ENCODE measurements at places on chromosomes 12 and 14.

DNA sequence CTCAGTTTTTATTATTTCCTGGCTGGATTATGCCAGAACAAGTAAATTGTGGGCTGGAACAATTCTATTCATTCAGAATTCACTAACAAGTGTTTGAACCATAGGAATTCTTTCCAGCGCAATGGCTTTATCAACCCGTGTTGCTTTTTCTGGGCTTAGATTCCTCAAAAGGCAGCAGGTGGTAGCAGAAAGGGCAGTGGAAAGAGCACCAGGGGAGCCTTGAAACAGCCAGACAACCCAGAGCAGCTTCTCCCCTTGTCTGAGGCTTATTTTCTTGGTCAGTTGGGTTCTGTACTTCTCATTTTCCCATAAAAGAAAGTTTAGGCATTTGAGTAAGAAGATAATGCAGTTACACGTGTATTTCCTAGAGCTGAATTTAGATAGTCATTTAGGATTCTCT, 130.7 kb downstream of the OTOGL start:
- no peak for DNase-seq

DNA sequence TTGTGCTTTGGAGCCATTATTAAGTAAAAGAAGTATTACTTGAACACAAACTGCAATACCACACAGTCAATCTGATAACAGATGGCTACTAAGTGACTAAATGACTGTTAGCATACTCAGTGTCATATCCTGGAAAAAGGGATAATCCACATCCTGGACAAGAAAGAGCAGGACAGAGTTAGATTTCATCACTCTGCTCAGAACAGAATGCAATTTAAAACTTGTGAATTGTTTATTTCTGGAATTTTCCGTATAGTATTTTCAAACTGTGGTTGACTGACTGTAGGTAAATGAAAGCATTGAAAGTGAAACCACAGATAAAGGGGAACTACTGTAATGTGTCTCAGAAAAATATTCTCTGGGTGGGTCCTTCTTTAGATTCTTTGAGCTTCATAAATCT, 458.8 kb downstream of the TMEM117 start:
- DNase-seq, result no peak

GRCh38 chr12:122005252-122005776, 16.4 kb upstream of the BCL7A start:
- no peak for DNase-seq

GRCh38 chr12:77062846-77063461, 2.4 kb downstream of the E2F7 start:
- peak; percentile 35 for DNase-seq

- DNase-seq, result no peak
Observed at GRCh38 chr12:4905316-4905715, 4.4 kb upstream of the KCNA1 start.

- DNase-seq, result no peak
Observed at GRCh38 chr14:89697281-89698060, 257.1 kb downstream of the EFCAB11 start.

GRCh38 chr12:30796891-30797371, 42.2 kb upstream of the CAPRIN2 start:
- no peak for DNase-seq

DNA sequence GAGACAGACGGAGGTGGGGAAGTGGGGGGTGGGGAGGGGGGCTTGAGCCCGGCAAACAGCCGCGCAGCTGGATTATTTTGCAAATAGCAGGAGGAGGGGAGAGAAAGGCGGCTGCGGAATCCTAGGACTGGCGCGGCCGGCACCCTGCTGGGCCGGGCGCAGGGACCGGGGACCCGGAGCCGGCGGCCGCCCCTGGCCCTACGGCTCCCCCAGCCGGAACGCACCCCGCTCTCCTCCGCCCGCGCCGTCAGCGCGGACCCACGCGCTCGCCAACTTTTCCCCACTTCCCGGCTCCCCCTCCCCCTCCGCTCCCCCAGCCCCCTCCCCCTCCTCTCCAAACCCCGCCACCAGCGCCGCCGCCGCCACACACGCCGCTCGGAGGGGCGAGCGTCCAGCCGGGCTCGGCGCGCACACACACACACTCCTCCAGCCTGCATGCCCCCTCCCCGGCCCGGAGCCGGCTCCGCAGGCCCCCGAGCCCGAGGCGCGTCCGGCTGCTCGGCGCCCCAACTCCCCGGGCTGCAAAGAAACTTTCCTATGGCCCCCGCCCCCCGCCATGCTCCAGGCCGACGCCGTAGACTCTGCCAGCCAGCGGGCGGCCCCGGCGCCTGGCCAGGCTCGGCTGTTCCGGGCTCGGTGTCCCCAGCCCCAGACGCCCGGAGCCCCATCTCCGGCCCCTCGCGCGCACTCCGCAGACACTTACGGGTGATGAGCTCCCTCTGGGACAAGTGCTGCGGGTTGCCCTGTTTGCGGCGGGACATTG, 1.4 kb downstream of the BCL11B start:
- no peak for DNase-seq

- DNase-seq, result no peak
Observed at GRCh38 chr12:96401076-96401871, 1.0 kb upstream of the CDK17 start.

- DNase-seq, result no peak
Observed at GRCh38 chr12:122681814-122682213, 21.3 kb downstream of the HCAR2 start.

DNA sequence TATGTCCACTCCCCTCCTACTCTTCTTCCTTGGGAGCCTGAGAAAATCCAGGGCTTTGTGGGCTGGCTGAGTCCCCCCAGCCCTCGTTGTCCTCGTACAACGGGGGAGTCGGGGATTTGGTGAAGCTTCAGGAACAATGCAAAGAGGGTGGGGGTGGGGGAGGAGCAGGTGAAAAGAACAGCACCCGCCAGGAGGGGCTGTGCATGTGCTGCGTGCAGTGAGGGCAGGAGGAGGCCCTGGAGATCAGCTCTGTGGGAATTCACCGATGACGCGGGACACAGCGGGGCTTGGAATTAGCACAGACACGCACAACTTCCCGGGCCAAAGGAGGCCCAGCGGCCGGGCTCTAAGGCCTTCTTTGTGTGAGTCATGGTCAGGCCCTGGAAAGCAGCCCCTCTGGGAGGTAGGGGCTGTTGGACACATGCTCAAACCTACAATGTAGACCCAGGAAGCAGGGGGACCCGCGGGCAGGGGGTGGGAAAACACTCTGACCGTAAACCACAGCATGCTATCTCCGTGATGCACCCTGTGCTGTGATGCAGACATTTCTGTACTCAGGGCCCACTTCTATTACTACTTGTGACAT, 32.8 kb downstream of the RBM19 start:
- DNase-seq, result no peak

DNA sequence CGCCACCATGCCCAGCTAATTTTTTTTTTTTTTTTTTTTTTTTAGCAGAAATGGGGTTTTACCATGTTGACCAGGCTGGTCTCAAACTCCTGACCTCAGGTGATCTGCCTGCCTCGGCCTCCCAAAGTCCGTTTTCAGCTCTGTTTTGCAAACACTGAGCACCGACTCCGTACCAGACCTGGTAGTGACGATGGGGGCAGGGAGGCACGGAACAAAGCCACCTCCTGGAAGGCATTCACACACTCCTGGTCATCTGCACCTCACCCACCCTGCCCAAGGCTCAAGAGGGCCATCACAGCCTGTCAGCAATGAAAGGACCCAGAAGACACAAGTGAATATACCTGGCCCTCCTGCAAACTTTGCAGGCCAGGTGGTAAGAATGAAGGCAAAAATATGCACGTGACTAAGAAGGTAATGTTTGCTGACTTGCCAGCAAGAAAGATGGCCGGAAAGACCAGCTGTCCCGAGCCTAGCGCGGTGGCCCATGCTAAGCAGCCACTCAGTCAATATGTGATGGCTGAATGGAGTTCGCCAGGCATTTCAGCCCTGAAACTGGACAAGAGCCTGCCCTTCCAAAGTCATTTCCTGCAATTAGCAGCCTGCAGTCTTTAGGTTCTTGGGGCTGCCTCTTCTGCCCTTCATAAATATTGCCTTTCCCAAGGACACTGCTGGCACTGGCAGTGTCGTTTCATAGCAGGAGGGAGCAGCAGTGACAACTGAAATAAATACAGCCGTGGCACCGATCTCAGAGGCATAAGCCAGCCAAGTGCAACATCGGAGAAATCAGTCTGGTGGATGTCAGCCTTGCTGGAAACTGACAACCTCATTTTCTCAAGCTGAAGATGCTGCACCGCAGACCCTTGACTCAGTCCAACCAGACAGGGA, 17.6 kb downstream of the MMAB start:
- no peak for DNase-seq

DNA sequence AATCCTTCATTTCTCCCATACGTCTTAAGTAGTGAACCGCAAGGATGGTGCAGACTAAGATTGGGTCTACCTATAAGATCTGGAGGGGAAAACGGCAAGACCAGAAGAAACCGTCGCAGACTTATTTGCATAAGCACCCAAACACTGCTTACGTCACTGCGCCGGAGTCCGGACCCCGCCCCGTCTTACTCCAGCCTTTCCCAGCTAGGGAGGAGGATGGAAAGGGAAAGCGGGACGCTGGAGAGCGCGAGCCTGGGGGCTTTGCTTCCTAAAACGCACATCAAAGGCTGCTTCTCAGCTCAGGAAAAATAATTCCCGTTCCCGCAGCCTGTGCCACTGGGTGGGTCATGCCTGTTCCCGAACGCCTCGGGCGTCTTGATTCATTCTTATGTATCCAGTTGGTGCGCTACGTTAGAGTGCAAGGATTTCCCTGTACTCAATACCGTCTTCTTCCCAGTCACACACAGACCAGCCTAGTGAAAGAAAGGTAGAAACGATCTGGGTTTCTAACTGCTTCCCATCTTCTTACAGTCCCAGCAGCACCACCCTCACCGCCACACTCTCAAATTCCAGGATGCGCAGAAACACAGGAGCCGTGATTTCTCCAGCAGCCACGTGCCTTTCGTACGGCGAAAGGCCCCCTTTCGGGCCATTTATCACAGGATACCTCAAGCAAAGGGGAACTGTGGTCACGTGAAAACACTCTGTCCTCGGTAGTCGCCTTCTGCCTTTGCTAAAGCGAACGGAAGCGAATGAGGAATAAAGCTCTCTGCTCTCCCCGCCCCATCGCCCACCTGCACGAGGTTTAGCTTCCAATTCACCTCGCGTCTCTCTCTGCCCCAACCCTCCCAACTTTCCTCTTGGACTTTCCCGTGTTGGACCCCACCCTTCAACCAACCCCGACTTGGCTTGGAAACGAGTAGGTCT, 1.1 kb downstream of the SLC6A15 start:
- no peak for DNase-seq

GRCh38 chr12:122517877-122518276, 8.9 kb downstream of the RSRC2 start:
- DNase-seq, result no peak

DNA sequence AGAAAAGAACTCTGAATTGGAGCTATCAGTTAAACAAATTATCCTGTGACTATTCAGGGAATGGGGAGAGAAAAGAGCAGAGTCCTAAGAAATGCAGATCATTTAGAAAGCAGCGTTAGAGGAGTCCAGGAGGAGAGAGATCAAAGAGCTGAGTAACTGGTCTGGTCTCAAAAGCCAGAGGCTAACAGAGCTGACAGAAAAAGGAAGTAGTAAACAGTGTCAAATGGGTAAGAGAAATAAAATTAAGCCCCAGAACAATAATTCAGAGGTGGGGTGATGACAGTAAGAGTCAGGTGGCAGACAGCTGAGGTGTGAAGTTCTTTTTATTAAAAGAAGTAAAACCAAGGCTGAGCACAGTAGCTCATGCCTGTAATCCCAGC, 19.3 kb downstream of the GXYLT1 start:
- no peak for DNase-seq

All from DMS79 (cell line).